ENCODE measurements at places on chromosomes 12 and 14. TPM values are rescaled to one million over a fixed set of nuclear protein-coding genes. Genes with fewer than 3 reads are reported as not detected.

PARP11 gene
- polyA plus RNA-seq: 2.9 TPM

CEBPE gene
- polyA plus RNA-seq: not detected

KCNC2 gene
- polyA plus RNA-seq: not detected

SMCO3 gene
- polyA plus RNA-seq: 0.37 TPM

RPAP3 gene
- 2.0 TPM for polyA plus RNA-seq

ZC2HC1C gene
- 0.84 TPM for polyA plus RNA-seq

RIMKLB gene
- 35.5 TPM for polyA plus RNA-seq

OAS3 gene
- 15.7 TPM for polyA plus RNA-seq

LMNTD1 gene
- polyA plus RNA-seq: not detected

VIPAS39 gene
- polyA plus RNA-seq: 28.4 TPM

SSPN gene
- 1.3 TPM for polyA plus RNA-seq

GRCh38 chr12:6691473-6691872 lies 2.3 kb upstream of the ZNF384 start:
- no peak for DNase-seq

DNA sequence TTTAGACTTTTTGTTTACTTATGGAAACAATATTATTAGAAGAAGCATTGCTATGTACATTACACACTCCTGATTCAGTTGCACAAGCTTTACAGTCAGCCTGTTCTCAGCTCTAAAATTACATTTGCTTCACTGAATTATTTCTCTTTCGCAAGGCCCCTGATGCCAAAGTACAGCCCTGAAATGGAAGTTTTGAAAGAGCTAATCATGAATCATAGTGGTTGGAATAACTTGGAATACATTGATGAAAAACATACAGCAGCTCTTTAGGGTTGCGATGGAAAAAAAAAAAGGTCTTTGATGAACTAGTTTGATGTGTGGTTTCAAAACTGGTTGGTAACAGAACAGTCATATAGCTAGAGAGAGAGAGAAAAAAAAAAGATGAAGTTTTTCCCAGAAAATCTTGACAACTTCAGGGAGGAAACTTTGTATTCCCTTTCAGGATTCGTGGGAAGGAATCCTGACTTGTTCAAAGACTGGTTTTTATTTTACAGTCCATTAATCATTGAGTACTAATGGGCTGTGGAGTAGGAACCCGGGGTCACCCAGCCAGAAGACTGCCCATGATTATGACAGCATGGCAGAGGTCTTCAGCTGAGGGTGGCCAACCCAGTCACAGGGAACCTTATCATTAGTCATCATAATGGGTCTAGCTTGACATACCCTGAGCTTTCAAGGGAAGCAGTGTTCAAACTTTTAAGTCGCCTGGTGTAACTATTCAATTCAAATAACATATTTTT lies 460.1 kb downstream of the NAV3 start:
- DNase-seq: no peak

DNA sequence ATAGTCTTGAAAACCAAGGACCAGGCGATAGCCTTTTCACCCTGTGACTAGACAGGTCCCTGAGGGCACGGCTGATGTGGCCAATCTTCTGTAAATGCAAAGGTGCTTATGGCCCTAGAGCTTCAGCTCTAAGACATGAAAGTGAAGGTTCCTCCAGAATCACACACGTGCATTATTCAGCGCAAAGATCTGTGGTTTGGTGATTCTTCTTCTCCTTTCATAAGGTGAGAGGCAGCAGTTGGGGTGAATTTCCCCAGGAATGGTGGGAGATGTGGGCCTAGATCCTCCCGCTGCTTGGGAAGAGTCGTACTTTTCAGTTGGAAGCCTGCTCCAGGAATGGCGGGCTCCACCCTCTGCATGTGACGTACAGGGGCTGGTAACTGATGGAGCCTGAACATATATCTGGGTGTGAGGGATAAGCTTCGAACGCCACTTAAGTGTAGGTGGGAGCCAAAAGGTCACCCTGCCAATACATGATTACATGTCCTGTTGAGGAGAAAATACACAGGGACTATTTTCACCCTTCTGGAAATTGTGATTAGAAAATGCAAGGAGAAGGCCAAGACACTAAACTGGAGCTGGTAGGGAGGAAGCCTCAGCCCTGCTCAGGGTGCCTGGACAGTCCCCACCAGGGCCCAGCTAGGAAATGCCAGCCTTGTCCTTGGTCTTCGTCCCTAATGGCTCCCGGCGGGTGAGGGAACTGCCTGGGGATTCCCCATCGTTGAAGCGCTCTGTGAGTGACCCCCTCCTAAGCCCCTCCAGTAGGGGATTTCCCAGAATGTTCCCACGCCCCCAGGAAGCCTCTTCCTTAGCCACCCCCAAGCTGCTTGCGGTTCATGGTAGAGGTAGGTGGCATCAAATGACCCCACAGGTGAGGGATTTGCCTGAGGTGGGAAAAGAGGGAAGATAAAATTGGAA lies 17.6 kb downstream of the BATF start:
- DNase-seq: no peak

- no peak for DNase-seq
These were observed 83.3 kb downstream of the PLXNC1 start for GRCh38 chr12:94231709-94232108.

- DNase-seq: no peak
These were observed 203.7 kb downstream of the STXBP6 start for GRCh38 chr14:24846261-24846660.

DNA sequence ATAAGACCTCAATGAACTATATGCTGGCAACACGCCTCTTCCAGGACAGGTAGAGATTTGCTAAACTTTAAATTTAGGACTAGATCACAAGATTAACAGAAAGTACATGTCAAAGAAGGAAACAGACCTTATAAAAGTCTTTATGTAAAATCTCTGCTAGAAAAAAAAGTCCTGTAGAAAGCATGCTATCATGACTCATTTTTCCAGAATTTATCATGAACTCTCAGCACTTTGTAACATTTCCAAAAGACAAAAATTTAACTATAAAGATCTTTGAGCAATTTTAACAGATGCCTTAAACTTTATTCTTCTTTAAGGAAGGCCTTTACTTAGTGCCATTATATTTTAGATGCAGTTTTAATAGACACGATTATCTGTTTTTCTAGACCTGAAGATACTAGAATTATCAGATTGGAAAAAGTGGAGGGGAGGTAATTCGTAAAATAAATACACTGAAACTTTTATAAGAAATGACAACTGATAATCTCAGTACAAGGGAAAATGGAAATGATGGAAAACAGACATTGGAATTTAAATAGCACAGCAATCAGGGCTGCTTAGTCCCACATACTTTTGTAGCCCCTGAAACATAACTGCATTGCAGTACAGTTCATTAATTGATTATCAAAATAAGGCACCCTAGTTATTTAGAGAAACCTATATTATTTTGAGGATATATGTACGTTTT lies 92.0 kb downstream of the TTLL5 start:
- no peak for DNase-seq

GRCh38 chr12:45938566-45938965 lies 51.8 kb downstream of the SCAF11 start:
- peak; percentile 42 for DNase-seq

DNA sequence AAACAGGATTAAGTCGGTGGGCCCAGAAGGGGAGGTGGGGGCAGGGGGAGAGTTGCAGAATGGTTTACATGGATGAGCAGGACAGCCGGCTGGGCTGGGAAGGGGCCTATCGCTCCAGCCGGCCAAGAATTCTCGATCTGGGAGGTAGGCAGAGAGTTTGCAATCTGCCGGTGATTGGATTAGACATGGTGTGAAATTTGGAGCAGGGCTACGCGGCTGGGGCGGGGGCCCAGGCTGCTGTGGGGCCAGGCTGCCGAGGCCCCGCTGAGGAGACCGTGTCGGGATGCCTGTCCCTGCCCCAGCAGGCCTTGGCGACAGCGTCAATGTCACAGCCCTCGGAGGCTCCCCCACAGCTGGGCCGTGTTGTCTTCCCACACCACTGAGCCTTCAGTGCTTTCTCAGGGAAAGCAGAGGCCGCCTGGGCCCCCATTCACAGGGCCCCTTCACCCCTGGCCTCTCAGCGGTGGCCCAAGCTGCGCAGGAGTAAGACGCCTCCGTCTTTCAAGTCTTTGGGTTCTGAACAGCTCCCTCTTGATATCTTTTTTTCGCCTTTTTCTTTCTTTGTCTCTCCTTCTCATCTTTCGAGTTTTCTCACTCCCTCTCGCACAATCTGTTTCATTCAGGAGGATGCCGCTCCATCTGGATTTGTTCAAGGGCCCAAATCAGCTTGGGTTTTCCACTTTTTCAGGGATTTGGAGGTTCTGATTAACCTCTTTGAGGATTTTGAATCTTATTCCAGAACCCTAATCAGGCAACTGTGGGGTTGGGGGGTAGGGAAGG lies 117.5 kb upstream of the PARP11 start:
- no peak for DNase-seq

GRCh38 chr12:33605757-33606156 lies 166.1 kb upstream of the SYT10 start:
- DNase-seq: no peak

DNA sequence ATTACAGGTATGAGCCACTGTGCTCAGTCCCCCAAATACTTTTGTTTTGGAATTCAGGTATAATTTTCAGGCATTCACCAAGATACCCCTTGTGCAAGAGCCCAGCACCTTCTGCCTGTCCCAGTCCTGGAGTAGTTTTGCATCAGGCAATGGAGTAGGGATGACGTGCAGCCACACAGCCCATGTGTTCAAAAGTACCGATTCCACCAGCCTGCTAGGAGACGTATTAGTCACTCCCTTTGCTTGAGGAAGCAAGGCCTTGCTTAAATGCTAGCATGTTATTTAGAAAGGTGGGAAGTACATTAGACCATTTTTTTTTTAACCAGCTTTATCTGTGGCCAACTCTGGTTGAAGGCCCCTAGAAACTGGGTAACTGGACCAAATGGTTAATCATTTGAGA lies 15.0 kb upstream of the GALNT16 start:
- DNase-seq: no peak

GRCh38 chr14:75312341-75312740 lies 33.7 kb downstream of the FOS start:
- no peak for DNase-seq

GRCh38 chr12:59085690-59086089 lies 165.4 kb upstream of the LRIG3 start:
- peak; percentile 33 for DNase-seq

GRCh38 chr12:93358821-93359220 lies 18.9 kb upstream of the NUDT4 start:
- no peak for DNase-seq

DNA sequence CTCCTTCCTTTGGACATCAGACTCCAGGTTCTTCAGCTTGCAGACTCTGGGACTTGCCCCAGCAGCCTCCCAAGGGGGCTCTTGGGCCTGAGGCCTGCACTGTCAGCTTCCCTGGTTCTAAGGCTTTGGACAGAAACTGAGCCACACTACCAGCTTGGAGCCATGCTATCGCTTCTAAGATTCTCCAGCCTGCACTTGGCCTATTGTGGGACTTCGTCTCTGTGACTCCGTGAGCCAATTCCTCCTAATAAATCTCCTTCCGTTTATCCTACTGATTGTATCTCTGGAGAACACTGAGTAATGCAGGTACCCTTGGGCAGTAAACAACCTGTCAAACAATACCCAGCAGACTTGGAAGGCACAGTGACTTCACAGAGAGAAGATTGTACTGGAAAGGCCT lies 24.9 kb upstream of the RHOJ start:
- DNase-seq: peak; percentile 61

- DNase-seq: no peak
These were observed 392.5 kb downstream of the ADAMTS20 start for GRCh38 chr12:43159506-43159905.

GRCh38 chr14:96363751-96364336 lies 518 bp downstream of the GSKIP start:
- DNase-seq: peak; percentile 37

DNA sequence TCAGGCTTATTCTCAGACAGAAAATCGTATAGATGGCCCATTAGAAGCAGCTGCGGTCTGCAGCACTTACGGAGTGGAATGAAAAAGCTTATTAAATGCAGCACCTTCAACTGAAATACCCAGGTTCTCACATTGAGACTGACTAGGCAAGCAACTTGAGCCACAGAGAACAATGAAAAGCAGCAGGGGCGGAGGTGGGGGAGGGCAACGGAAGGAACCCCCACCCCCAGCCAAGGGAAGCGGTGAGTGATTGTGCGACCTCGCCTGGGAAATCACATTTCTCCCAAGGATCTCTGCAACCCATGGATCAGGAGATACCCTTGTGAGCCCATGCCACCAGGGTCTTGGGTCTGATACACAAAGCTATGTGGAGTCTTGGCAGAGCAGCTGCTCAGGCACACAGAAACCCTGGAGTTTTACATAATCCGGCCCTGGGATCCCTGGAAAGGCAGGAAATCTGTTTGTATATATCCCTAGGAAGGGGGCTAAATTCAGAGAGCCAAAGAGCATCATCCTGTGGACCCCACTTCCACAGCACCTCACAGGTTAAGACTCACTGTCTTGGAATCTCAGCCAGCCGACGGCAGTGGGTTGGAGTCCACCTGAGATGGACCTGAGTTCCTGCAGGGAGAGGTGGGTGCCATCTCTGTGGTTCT lies 38.1 kb downstream of the PZP start:
- DNase-seq: peak; percentile 92

DNA sequence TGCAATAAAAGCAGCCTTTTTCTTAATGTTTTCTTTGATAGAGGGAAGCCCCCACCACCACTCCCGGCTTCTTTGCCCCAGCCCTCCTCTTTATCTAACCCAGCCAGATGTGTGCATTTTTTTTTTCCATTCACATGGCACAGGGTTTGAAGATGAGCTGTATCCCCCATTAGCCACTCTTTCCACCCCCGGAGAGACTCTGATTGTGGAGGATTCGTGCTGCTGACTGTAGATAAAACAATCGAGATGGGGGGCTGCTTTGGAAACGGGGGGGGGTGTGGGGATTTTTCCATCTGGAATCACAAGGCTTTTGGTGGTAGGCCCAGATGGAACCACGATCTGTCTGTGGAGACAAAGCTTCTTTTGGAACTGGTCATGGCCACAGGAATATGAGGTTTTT lies 46.2 kb upstream of the VASH1 start:
- DNase-seq: peak; percentile 49
